ENCODE measurements at places on chromosomes 1 and 21.

- DNase-seq = no peak
Observed at GRCh38 chr1:10613340-10613739, 138.6 kb downstream of the PEX14 start.

GRCh38 chr1:198558402-198558801, 17.9 kb upstream of the ATP6V1G3 start:
- DNase-seq = no peak

- no peak for DNase-seq
Observed at GRCh38 chr1:101683561-101683960, 313.2 kb downstream of the OLFM3 start.

DNA sequence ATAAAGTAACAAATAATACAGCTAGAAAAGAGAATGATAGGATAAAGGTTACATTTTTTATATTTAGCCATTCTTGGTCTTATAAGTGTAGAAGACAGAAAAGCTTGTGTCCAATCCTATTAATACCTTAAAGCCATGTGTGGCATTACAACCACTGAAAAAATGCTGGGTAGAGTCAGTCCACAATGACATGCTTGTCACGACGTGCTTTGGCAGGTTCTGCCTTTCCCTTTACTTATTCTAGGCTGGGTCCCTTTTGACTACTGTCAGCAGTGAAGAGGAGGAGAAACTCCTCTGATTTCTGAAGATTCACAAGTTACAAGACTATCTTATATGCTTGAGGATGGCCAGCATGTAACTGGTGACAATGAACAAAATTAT, 14.6 kb upstream of the AIM2 start:
- DNase-seq = no peak

GRCh38 chr21:35323947-35324346, 274.8 kb upstream of the RUNX1 start:
- no peak for DNase-seq
